GM23248 (cell line): ENCODE measurements at places on chromosomes 4 and X. TPM values are rescaled to one million over a fixed set of nuclear protein-coding genes. Genes with fewer than 3 reads are reported as not detected.

Gene GIMD1
- 0.32 TPM in 1 of 2 replicates, not detected in the other for polyA plus RNA-seq

Gene HELT
- not detected in 2 replicates for polyA plus RNA-seq

Gene PIR
- polyA plus RNA-seq, result 5.7 and 5.9 TPM in 2 replicates

GRCh38 chr4:10055871-10056270 is 34.6 kb upstream of the SLC2A9 start:
- DNase-seq, result no peak
- H3K27me3 ChIP-seq, result no peaks in the 10 kb centered on the region
- no peaks in the 10 kb centered on the region for H3K4me1 ChIP-seq
- no peaks in the 10 kb centered on the region for H3K36me3 ChIP-seq

DNA sequence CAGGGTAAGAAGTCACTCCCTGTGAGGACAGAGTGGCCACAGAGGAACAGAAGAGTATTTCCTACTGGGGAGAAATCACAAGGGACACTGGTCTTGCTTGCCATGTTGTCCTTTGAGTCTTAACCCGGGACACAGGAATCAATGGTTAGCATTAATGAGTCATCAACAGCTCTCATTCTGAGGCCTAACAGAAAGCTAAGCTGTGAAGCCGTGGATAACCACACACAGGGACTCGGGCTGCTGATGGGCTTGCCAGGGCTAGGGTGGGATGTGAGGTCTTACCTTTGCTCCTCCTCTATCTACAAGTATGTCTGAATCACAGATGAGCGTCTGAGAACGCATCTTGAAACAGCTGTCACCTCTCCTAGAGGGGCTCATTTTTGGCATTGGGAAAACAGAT is 22.2 kb downstream of the HELT start:
- H3K27ac ChIP-seq, result no peak overlapping the region
- no peaks in the 10 kb centered on the region for H3K4me1 ChIP-seq
- no peaks in the 10 kb centered on the region; the same call in none of the 2 replicates for H3K27me3 ChIP-seq
- no peaks in the 10 kb centered on the region for H3K36me3 ChIP-seq
- no peak overlapping the region for H3K4me3 ChIP-seq

DNA sequence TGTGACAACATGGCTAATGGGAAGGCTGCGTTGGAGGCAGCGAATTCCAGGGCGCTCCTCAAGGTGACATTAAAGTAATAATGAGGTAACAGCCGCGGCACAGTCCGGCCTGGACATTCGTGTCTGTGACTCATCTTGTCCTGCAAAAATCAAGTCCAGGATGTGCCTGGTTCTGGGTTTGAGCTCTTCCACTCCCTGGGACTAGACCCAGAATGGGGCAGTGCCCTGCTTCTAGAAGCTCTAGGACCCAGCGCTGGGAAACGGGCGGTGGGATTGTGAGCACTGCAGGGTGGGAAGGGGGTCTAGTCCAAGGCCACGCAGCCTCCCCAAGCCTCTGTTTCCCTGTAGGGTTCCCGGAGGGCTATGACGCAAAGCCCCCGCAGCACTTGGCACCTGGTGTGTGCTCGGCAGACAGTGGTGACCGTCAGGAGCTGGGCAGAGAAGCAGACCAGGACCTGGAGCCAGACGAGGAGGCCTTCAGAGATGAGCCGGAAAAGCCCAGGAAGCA is 34.9 kb downstream of the HMX1 start:
- no peak overlapping the region for H3K27ac ChIP-seq
- peaks cover 18% of the 10 kb centered on the region for H3K27me3 ChIP-seq
- no peak overlapping the region for H3K4me3 ChIP-seq
